ENCODE measurements at places on chromosomes 3 and 15. TPM values are rescaled to one million over a fixed set of nuclear protein-coding genes. Genes with fewer than 3 reads are reported as not detected.

DNA sequence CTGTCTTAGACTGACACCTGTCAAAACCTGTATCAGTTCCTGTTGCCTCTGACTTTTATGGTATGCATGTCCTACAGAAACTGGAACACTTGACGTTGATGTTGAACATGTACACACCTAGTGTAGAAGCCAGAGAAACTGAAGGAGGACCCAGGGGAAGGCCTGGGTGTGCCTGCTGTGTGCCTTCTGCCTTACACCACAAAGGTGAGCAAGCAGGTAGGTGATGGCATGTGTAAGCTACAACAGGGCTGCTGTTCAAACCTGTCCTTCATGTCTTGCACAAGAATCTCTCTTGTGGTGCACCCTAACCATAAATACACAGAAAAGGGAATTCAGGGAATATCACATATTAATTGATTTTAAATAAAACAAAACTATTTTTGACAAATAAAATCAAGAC, 13.6 kb upstream of the AQP9 start:
- no peak overlapping the region for H3K27ac ChIP-seq
- H3K27me3 ChIP-seq = no peaks in the 10 kb centered on the region
- H3K4me3 ChIP-seq = no peak overlapping the region
- H3K36me3 ChIP-seq = no peaks in the 10 kb centered on the region
- no peaks in the 10 kb centered on the region for H3K4me1 ChIP-seq

DNA sequence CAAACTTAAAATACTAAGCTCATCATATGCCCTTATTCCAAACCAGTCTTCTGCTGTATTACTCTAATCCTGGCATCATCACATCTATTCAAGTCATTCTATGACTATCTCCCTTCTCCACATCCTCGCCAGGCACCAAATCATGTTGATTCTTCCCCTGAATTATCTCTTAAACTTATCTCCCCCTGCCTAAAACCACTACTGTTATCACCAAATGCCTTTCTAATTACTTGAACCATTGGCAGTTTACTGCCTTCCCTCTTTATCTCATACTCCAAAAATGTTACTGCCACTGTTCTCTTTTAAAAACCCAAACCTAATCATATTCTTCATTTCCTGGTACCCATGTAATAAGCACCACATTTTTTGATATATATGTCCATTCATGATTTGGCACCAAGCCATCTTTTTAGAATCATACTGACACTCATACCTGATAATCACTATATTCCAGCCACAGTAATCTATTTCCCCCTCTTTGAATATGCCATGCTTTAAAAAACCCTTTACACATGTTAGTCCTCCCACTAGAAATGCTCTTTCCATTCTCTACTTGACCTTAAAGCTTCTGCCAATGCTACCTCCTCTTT, 126.8 kb downstream of the PEAK1 start:
- H3K27ac ChIP-seq = no peak overlapping the region
- H3K27me3 ChIP-seq = no peaks in the 10 kb centered on the region
- DNase-seq = no peak
- H3K4me1 ChIP-seq = no peaks in the 10 kb centered on the region
- no peaks in the 10 kb centered on the region for H3K36me3 ChIP-seq

DNA sequence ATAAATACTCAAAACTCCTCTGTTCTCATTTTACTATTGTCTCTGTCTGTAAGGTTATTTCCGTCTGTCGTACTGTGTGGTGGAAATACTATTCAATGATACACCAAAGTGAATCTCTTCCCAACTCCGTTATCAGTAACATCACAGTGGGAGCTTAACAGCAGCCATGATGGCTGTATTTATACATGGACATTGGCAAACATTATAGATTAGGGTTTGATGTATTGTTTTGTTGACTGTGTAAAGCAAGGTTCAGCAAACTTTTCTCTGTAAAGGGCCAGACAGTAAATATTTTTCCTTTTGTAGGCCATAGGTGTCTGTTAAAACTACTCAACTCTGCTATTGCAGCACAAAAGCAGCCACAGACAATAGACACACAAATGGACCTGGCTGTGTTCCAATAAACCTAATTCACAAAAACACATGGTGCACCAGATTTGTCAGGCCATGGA, 23.2 kb downstream of the LIPC start:
- no peaks in the 10 kb centered on the region for H3K27me3 ChIP-seq
- H3K27ac ChIP-seq = no peak overlapping the region
- no peak for DNase-seq
- no peaks in the 10 kb centered on the region for H3K36me3 ChIP-seq

DNA sequence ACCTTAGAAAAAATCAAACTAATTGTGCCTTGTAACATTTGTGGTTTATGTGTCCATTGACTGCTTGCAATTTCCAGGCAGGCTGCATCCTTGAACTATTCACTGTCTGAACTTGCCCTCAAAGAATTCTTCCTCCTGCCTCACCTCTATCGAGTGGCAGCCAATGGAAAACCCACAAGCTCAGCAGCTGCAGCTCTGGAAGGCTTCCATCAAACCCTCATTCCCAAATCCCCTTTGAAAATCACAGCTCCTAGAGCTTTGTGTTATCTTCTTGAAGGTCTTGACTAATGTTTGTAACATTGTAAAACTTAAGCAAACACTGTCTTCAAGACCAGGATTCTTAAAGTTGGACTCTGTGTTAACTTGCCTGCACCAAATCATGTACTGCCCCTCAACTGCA, 81.1 kb downstream of the FILIP1L start:
- no peak overlapping the region for H3K4me3 ChIP-seq
- no peak overlapping the region for H3K27ac ChIP-seq
- DNase-seq = no peak
- H3K4me1 ChIP-seq = no peaks in the 10 kb centered on the region
- no peaks in the 10 kb centered on the region for H3K36me3 ChIP-seq
- H3K27me3 ChIP-seq = no peaks in the 10 kb centered on the region

DNA sequence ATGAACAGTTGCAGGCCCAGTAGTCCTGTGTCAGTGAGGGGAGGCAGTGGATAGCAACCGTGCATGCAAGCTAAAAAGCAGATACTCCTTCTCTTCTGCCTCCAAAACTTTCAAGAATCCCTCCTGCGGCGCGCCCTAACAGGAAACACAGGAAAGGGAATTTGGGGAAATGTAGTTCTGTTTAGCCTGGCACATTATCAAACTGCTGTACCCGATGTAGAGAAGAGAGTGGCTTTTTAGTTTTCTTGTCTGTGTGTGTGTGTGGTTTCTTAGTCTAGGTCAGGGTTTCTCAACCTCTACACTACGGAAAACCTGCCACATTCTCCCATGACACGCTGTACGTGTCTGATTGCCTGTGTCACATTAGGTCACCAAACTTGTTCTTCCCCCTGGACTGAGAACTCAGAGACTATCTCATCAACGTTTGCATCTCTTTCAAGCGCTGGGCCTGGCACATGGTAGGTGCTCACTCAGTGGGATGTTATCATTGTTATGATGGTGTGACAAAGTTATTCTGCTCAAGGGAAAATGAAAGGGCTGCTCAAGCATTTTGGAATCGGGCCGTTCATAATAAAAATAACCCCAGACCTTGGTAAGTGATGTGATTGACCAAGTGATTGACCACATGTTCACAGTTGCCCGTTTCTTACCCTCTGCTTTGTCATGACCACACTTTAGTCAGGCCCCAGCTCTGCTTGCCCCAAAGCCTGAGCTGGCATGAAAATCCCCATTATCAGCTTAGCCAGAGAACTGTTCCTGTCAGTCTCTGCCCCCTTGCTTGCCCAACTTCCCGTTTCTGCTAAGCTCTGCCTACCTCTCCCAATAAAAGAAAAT, 33.2 kb downstream of the TM4SF4 start:
- peaks cover 29% of the 10 kb centered on the region for H3K4me1 ChIP-seq
- DNase-seq = peak; percentile 59
- H3K4me3 ChIP-seq = peak overlapping the region; percentile 29
- no peaks in the 10 kb centered on the region for H3K27me3 ChIP-seq

- peak overlapping the region; percentile 92 for H3K27ac ChIP-seq
- peak overlapping the region; percentile 74 for H3K4me3 ChIP-seq
- H3K27me3 ChIP-seq = no peaks in the 10 kb centered on the region
These were observed 553 bp upstream of the TNNC1 start for GRCh38 chr3:52454250-52454937.

DNA sequence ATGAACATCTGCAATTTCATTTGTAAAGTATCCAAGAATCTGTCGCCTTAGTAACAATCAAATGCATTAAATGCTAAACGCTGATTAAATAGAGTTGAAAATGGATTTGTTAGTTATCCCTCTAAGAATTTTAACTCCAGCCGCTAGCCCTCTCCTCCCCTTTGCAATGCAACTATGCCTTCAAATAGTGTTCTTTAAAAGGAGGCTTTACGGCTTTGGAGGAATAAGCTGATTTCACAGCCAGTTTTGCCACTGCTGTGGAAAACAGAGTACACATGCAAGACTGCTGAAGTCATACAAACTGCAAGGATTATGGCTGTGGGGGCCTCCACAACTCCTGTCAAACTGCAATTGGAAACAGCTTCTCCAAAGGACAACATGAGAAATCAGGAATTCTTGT, 89.2 kb downstream of the CERS3 start:
- no peaks in the 10 kb centered on the region for H3K27me3 ChIP-seq
- H3K36me3 ChIP-seq = no peaks in the 10 kb centered on the region
- no peak overlapping the region for H3K27ac ChIP-seq
- no peak overlapping the region for H3K4me3 ChIP-seq
- no peaks in the 10 kb centered on the region for H3K4me1 ChIP-seq

- no peak overlapping the region for H3K27ac ChIP-seq
- H3K4me1 ChIP-seq = no peaks in the 10 kb centered on the region
- no peaks in the 10 kb centered on the region for H3K36me3 ChIP-seq
- H3K4me3 ChIP-seq = no peak overlapping the region
- no peak for DNase-seq
- H3K27me3 ChIP-seq = no peaks in the 10 kb centered on the region
These were observed 510 bp upstream of the COLQ start for GRCh38 chr3:15522016-15522415.

- no peak overlapping the region for H3K27ac ChIP-seq
- peaks cover 4% of the 10 kb centered on the region for H3K27me3 ChIP-seq
- H3K4me3 ChIP-seq = no peak overlapping the region
- DNase-seq = peak; percentile 59
These were observed 267.5 kb upstream of the CHRM5 start for GRCh38 chr15:33700695-33701303.

GRCh38 chr3:45007091-45007490, 19.0 kb upstream of the CLEC3B start:
- no peak for DNase-seq
- no peaks in the 10 kb centered on the region for H3K27me3 ChIP-seq
- H3K27ac ChIP-seq = peak overlapping the region; percentile 6
- no peak overlapping the region for H3K4me3 ChIP-seq
- H3K4me1 ChIP-seq = peaks cover 17% of the 10 kb centered on the region
- H3K36me3 ChIP-seq = peaks cover 42% of the 10 kb centered on the region

DNA sequence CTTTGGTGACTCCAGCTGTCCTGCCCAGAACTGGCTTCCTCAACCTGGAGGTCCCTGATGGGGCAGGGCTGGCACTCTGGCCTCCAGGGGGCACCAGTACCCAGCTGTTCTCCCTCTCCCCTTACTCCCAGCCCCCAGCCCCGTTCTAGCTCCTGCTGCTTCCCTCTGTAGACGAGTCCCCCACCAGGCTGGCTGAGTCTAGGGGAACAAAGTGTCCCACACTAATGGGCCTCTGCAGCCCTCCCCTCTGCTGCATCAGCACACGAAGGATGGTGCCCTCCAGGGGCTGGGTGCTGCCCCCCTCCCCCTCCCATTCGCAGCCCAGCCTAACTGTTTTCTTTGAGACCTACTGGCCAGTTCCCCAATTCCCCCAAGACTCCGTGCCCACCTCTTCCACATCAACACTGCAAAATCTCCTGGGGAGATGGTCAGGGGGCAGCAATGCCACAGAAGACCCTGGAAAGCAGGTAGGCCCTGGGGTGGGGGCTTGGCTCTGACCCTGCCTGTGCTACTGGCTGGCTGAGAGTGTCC, 4.2 kb downstream of the RHCG start:
- H3K27me3 ChIP-seq = peaks cover 52% of the 10 kb centered on the region
- no peak overlapping the region for H3K27ac ChIP-seq
- H3K4me1 ChIP-seq = peaks cover 7% of the 10 kb centered on the region
- no peaks in the 10 kb centered on the region for H3K36me3 ChIP-seq
- H3K4me3 ChIP-seq = no peak overlapping the region
- DNase-seq = no peak

- no peak overlapping the region for H3K4me3 ChIP-seq
- peaks cover 4% of the 10 kb centered on the region for H3K4me1 ChIP-seq
- H3K36me3 ChIP-seq = no peaks in the 10 kb centered on the region
- no peaks in the 10 kb centered on the region for H3K27me3 ChIP-seq
- no peak overlapping the region for H3K27ac ChIP-seq
These were observed 319.1 kb downstream of the LPP start for GRCh38 chr3:188473045-188473444.

DNA sequence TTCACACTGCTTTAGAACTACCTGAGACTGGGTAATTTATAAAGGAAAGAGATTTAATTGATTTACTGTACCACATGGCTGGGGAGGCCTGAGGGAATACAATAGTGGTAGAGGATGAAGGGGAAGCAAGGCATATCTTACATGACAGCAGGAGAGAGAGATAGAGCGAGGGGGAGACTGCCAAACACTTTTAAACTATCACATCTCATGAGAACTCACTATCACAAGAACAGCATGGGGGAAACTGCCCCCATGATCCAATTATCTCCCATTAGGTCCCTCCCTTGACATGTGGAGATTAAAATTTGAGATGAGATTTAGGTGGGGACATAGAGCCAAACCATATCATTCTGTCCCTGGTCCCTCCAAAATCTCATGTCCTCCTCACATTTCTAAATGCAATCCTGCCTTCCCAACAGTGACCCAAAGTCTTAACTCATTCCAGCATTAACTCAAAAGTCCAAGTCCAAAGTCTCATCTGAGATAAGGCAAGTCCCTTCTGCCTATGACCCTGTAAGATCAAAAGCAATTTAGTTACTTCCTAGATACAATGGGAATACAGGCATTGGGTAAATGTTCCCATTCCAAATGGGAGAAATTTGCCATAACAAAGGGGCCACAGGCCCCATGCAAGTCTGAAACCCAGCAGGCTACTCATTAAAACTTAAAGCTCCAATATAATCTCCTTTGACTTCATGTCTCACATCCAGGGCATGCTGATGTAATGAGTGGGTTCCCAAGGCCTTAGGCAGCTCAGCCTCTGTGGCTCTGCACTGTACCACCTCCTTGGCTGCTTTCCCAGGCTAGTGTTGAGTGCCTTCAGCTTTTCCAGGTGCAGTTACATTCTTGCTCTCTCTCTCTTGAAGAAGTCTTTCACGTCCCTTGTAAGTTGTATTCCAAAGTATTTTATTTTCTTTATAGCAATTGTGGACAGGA, 481.7 kb upstream of the TGFBR2 start:
- H3K4me1 ChIP-seq = no peaks in the 10 kb centered on the region
- no peak overlapping the region for H3K27ac ChIP-seq
- peak; percentile 48 for DNase-seq
- no peak overlapping the region for H3K4me3 ChIP-seq

DNA sequence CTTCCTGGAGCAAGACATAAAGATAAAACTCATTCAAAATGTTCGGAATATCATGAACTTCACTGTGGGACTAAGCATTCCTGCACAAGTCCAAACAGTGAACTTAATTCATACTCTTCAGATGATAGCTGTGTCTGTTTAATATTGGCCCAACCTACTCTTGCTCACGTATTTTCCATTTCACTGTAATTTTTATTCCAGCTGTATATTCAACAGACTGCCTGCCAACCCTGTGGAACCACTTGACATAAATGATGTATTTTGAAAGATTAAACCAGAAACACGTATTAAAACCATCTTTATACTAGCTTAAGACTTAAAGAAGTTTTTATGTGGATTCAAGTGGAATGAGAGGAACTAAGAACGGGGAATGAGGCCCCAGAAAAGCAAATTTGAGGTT, 172.5 kb downstream of the TMEM108 start:
- H3K27me3 ChIP-seq = no peaks in the 10 kb centered on the region
- H3K4me3 ChIP-seq = no peak overlapping the region
- H3K4me1 ChIP-seq = peaks cover 17% of the 10 kb centered on the region
- no peak overlapping the region for H3K27ac ChIP-seq
- no peak for DNase-seq

Gene CATSPER2
- total RNA-seq = 2.7 TPM

Gene SLITRK3
- 0.65 TPM for total RNA-seq

Gene GCSAM
- 1.5 TPM for total RNA-seq

Gene ADAMTS9
- total RNA-seq = 11.7 TPM

Gene CPNE4
- 0.83 TPM for total RNA-seq

All from lower lobe of right lung (tissue), 2 donors.